ENCODE measurements at places on chromosomes 3 and 15.

- DNase-seq = no peak
Observed at GRCh38 chr3:188458756-188459155, 304.8 kb downstream of the LPP start.

DNA sequence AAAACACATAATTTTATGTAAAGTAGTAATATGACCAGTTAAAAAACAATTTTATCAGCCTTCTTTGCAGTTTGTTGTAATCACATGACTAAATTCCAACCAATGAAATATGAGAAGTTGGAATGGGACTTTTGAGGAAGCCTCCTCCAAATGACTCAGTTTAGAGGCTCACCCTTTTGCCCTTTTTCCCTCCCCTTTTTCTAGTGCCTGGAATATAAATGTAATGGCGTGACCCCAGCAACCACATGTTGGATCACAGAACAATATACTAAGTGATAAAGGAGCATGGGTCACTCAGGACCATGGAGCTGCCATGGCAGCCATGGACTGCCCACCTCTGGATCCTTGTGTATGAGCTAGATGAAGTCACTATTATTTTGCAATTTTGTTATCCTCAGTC, 48.8 kb upstream of the HEG1 start:
- DNase-seq = no peak

GRCh38 chr3:179717219-179717618, 64.4 kb downstream of the USP13 start:
- DNase-seq = no peak

DNA sequence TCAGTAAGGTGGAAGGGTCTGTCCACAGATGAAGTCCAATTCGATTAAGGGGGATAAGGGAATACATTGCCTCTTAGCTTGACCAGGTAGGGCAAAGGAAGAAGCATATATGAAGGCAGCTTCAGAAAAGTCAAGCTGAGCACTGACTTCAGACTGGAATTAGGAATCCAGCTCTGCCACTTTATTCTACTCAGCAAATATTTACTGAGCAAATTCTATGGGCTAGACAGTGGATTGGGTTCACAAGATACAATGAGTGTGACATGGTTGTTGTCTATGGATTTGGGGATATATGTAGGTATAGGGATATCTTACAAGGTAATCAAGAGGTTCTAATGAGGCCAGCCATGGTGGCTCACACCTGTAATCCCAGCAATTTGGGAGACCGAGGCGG, 526 bp downstream of the ADIPOQ start:
- DNase-seq = no peak

DNA sequence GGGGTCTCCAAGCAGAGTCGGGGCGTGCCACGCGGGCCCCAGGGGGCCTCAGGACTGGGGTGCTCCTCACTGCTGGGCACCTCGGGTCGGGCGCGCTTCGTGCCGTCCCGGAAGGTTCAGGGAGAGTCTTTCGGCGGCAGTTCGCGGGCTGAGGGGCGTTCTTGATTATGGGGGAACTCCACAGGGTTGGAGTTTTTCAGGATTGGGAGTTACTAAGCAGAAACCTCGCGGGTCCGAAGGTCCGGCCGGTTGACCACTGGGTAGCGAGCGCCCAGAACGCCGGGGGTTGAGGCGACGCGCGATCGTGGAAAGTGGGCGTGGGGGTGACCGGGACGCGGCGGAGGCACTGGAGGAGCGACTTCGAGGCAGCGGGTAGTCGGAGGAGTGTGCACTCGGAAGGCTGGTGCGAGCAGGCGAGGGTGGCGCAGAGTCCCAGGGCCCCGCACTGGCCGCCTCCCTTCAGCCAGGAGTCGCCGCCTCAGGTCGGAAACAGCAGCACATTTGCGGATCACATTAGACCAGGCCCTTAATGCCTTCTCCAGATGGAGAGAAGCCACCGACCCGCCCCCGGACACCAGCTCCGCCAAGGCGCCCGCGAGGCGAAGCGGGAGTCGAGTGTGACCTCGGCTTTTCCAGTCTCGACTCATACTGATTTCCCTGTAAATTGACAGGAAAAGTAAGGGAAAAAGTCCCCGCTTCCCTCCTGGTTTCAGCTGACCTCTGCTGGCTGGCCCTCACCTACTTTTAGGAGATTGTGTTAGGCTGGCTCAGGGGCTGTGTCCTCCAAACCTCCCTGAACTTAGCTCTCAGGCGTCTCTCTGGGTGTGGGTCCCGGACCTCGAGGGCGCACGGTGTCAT, 685 bp downstream of the ADAMTSL3 start:
- DNase-seq = no peak

Measured in naive thymus-derived CD8-positive, alpha-beta T cell (primary cell).